ENCODE measurements at places on chromosomes 12 and 14. TPM values are rescaled to one million over a fixed set of nuclear protein-coding genes. Genes with fewer than 3 reads are reported as not detected.

DNA sequence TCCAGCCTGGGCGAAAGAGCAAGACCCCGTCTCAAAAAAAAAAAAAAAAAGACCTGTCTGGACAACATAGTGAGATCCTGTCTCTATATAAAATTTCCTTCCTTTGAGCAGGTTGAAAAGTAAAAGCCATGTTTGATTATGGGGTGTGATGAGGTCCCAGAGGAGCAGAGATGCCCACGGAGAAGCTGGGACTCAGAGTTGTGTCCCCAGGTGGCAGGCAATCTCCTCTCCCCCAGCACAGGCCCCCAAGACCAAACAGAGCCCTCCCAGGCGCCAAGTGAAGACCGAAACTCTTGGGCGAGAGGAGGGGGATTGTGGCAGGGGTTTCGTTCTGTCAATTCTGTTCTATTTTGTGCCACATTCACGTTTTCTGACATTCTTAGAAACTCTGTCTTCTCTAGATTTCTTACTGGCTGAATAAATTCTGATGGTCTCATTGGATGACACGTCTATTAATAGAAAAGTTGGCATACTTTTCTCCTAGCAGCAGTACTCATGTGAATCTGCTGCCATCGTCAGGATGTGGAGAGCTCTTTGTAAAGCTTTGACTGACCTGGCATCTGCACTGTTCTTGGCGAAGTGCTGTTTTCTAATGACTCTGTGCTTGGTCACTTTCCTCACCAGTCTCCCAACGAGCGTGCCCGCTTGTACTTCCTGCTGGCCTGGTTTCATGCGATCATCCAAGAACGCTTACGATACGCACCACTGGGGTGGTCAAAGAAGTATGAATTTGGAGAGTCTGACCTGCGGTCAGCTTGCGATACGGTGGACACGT, 43.4 kb downstream of the HSP90AA1 start:
- DNase-seq: no peak

GRCh38 chr12:75479963-75480461, 543 bp upstream of the GLIPR1 start:
- DNase-seq: no peak

DNA sequence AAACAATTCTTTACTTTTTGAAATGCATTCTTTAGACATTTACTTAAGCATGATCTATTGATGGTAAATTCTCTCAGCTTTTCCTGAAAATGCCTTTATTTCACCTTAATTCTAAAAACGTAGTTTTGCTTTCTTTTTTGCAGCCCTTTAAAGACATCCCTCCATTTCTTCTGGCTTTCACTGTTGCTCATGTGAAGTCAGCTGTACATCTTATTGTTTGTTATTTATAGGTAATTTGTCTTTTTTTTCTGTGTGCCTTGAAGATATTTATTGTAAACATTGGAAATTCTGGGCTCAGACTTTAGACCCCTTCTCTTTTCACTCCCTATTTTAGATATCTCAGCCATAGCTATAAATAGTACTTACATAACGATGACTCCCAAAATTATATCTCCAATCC, 70.4 kb downstream of the IFNG start:
- no peak for DNase-seq

DNA sequence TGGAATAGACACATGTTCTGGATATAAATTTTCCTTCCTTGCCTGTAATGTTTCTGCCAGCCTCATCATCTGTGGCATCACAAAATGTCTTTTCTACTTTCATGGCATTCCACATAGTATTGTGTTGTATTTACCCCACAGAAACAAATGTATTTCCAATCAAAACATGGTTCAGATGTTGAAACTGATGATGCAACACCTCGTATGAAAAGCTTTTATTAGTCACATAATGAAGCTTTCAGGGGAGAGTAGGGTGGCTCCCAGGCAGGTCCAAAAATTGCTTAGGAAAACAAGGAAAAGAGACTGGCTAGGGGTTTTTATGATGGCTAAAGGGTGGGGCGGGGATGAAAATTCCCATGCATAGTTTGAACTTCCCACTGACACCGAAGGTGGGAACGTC, 29.1 kb upstream of the ZNF641 start:
- DNase-seq: no peak

DNA sequence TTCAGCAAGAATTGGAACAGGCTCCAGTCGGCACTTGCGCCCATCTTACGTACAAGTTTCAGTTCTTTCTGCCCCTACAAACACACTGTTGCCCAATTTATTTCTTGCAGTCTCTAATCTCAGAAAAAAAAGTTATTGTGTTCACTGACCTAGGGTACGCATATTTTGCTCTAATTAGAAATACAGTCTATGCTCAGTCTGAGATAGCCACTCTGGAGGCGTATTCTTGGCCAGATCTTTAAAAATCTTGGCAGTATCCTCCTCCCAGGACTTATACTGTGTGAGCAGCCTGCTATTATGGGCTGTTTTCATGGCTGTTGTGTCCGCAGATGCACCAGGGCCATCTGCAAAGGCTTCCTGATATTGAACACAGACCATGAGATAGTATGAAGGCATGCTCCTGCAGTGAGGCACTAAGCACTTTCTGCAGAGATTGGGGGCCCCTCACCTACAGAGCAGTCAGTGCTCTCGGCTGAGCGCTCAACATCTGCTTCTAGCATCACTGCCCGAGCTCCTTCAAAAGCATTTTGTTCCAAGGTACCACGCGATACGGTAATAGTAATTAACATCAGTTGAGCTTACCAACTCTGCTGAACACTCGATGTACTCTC, 57.9 kb downstream of the PPM1H start:
- no peak for DNase-seq

- DNase-seq: no peak
These were observed 162.7 kb downstream of the BTG1 start for GRCh38 chr12:91982946-91983345.

GRCh38 chr12:30847259-30847658, 79.3 kb upstream of the TSPAN11 start:
- peak; percentile 21 for DNase-seq

GRCh38 chr14:58638231-58639197, 752 bp downstream of the DACT1 start:
- DNase-seq: no peak

DNA sequence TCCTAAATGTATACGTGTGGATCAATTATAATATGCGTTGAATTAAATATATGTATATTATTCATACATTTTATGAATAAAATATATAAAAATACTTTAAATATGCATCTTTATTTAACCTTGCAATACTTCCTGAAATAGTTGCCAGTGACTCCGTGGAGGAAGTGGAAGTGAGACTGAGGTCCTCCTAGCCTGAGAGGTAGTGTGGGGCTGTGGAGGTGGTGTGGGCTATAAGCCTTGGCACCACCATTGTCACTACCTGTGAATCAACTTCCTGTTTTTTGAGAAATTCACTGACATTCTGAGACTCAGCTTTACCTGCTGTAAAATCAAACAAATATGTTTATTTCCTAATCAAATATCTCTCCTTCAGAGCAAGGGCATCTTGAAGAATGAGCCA, 514.2 kb downstream of the VRK1 start:
- no peak for DNase-seq

DNA sequence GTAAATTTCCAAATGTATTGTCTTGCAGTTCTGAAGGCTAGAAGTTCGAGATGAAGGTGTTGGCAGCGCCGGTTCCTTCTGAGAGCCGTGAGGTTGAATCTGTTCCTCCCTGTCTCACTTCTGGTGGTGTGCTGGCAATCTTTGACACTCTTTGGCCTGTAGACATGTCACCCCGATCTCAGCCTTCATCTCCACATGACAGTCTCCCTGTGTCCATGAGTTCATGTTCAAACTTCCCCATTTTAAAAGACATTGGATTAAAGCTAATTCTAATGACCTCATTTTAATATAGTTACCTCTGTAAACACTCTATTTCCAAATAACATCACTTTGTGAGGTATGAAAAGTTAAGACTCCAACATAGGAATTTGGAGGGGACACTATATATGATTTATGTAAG, 4.1 kb upstream of the RBM19 start:
- no peak for DNase-seq

DNA sequence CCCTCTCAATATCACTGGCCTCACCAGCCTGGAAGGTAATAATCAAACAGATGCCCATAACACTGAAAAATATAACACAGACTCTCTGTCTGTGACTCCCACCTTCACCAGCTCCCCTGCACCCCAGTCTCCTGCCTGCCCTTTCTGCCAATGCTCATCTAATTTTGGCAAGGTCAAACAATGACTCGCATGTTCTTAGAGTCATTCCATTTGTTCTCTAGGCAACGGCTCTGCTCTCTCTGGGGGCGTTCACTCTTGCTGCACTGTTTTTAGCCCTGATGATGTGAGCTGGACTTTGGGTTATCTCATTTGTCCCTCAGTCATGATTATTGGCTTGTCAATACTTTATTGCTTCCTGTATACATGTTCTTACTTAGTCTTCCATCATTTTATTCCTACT, 691.8 kb downstream of the FLRT2 start:
- DNase-seq: no peak

GRCh38 chr12:128426511-128426910, 159.5 kb downstream of the TMEM132C start:
- no peak for DNase-seq

DNA sequence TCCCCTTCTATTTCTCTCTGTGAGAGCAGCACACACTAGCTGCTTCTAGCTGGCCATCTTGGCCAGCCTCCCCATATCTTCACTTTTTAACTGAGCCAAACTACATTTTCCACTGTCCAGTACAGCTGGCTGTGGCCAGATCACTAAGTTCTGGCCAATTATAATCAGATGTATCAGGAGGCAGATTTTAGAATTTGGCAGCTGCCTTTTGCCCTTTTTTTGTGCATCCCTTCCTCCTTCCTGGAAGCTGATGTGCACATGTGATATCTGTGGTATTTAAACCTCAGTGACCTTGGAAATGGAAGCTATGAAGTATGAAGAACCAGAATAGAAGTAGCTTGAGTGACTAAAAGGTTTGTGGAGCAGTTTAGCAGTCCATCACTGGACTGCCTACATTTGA, 49.8 kb upstream of the ANO6 start:
- DNase-seq: no peak

GRCh38 chr14:87601036-87601435, 391.9 kb downstream of the GALC start:
- no peak for DNase-seq

The PMEL gene
- total RNA-seq: 2.1 TPM

The PPP4R4 gene
- 6.2 TPM for total RNA-seq

The ENDOU gene
- total RNA-seq: 2.5 TPM

The RPGRIP1 gene
- total RNA-seq: 0.11 TPM

The ITGB7 gene
- total RNA-seq: 1.2 TPM
